Stimulated activated CD8-positive, alpha-beta memory T cell treated with anti-CD3 and anti-CD28 coated beads, Interleukin-7, amount 100 ng/mL, for 48 hours (primary cell): ENCODE measurements at places on chromosomes 1 and 21.

- no peak for DNase-seq
Observed at GRCh38 chr1:40435471-40435870, 14.8 kb upstream of the ZFP69B start.

- DNase-seq: no peak
Observed at GRCh38 chr21:16838331-16838730, 674.5 kb upstream of the CXADR start.

DNA sequence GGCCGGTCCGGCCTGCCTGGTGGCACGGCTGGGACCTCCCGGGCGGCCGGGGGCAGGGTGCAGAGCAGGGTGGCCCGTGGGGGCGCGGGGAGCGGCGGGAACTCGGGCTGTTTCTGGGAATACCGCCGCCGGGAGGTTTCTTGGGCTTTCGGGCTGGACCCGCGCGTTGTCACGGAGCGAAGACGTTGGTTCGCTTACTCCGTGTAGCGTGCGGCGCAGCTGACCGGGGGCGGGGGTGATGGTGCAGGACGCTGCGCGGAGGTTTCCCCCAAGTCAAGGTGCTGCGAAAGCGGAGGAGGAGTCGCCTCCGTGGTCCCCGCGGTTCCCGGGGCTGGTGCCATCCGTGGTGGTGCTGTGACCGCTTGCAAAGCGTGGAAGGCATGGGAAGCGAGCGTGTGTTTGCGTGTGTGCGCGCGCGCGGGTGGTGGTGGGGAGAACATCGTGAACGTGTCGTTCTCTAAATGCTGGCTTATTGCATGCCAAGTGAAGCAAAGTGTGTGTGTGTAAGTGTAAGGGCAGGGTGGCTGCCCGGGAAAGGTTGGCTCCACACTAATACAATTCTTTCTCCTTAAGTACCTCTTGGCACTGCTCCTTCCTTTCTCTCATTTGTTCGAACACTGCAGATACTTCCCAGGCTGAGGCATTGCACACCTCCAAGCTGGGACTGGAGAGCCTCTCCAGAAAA lies 1.1 kb downstream of the RYR2 start:
- DNase-seq: no peak

DNA sequence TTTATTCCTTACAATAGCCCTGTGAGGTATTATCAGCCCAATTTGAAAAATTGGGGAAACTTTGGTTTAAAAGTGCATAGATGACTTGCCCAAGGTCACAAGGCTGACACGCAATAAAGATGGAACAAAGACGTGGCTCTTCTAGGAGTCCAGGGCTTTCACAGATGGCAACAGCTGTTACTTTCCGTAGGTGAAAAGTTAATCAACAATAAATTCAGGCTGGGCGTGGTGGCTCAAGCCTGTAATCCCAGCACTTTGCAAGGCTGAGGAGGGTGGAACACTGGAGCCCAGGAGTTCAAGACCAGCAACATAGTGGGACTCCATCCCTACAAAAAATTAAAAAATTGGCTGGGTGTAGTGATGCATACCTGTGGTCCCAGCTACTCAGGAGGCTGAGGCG lies 87.8 kb upstream of the ATF3 start:
- no peak for DNase-seq

DNA sequence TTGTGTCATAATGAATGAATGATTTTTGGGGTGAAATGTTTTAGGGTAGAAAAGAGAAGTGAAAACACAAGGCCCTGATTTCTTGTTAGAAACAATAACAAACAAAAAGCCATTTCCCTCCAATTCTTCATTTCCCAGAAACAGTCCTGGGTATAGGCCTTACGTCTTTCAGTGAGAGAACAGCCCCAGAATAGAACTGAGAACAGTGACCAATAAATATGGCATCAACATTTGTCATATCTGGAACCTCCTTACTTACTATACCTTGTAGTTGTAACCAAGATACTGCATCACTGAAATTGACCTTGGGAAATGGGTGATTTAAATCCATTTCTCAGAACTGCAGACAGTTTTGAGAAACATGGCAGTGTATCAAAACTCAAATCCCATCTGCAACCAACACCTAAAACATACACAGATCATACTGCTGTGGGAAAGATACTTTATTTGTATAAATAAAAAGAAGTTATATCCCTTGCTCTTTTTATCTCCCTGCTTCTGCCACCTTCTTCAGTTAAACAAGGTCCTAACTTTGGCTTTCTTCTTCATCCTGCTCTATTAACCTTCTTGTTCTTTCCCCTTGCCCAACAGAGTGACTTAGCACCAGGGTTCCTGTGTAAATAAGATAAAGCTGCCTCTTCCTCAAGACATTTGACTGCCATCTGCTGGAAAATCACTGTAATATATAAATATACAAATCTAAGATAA lies 19.5 kb downstream of the XKR8 start:
- DNase-seq: no peak

- DNase-seq: no peak
Observed at GRCh38 chr1:205523261-205523890, 18.9 kb downstream of the CDK18 start.

DNA sequence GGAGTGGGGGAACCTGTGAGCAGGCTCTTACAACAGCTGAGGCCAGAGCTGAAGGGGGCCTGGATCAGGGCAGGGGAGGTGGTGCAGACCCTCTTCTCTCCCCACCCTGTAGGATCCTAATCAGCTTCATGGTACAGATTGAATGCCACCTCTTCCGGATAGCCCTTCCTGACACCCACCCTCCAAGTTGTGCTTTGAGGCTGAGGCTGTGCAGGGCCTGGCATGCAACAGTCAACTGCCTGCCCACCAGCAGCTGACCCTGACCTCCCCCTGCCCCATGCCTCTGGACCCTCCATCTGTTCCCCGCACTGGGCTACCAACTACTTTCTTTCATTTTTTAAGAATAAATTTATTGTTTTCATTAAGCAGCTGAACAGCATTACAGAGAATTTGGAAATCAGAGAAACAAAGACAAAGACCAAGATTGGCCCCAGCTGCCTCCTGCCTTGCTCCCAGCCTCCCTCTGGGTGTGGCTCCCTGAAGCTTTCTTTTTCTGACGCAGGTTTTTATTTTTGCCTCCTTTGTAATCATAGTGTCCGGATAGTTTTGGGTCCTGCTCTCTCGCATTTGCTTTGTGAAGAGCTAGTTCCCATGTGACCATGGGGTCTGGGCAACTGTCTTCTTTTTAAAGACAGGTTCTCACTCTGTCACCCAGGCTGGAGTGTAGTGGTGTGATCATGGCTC lies 12.8 kb downstream of the ZNF362 start:
- DNase-seq: no peak

GRCh38 chr1:180232521-180233043 lies 2.5 kb downstream of the LHX4 start:
- DNase-seq: no peak

GRCh38 chr1:213669964-213670691 lies 317.6 kb upstream of the PROX1 start:
- DNase-seq: no peak

GRCh38 chr1:61670016-61670415 lies 54.9 kb downstream of the TM2D1 start:
- DNase-seq: no peak

DNA sequence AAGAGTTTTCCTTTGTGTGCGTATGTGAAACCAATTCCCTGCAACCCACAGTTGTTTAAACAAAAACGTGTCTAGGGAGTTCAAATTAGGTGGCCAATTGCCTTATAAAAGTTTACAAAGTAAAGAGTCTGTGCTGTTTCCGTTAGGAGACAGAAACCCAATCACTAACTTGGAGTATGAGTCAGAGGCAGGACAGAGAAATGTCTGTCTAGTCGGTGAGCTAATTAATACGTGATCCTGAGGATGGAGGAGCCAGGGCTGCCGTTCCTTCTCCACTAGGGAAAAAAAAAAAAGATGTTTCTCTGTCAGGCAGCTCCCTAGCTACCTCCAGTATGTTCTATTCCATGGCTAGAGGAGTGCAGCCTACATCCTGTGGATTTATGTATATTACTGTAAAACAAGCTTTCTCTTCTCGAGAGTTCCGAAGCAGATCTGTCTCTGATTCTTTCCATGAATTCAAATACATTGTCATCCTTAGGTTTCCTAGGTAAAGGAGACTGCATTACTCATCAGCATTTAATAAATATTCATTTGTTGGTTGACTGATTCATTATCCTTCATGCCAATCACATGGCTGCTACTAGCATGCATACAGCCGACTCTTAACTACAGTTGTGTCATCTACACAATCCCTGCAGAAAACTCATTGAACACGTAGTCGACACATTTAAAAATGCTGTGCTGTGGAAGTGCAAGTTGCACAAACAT lies 430.6 kb downstream of the KIF26B start:
- no peak for DNase-seq

DNA sequence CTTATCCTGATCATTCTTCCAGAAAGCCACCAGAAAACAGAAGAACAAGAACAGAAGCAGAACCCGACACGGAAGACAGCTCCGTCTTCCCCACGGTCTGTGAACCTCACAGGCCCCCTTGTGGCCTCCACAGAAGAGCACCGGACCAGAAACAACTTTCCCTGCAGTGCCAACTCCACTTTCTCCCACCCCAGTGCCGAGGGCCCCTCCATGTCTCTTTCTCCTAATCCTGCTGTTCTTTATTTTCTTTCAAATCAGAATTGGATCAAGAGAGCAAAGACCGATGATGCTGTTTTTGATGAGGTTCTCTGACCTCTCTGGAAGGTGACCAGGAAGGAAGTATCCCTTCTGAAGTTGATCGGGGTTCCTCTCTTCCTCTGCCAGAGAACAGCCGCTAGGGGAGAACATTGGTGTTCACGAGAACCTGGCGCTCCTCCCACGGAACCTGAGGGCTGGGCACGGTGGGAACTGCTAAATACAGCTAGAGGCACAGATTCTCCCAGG lies 58.9 kb upstream of the CTTNBP2NL start:
- DNase-seq: no peak

DNA sequence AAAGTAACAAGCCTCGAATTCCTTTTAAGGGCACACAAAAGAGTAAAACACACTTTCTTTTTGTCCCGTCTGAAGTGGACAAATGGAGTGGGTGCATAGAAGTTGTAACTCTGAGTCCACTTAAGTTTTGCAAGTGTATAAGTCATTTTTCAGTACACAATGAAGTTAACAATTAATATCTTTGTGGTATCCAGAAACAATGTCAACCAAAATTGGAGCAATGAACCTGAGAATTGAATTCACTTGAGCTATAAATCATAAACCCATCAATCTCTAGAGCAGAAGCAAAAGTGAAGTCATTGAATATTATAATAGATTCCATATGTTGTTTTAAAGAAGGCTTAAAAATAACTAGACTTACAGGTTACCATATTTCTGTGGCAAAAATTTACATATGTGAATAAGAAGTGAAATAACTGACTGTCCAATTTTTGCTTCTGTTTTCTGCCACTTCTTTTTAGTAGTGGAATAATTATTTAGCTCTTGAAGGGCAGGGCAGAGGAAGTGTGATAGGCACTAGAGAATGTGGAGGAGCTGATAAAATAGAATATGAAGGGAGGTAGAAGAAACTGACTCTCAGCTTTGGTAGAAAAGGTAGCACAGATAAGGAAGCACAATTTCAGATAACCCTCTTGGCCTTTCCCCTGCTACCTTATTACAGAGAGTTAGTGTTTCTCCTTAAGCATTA lies 73.9 kb upstream of the RGL1 start:
- no peak for DNase-seq

- DNase-seq: no peak
Observed at GRCh38 chr21:25572861-25573310, 34.4 kb downstream of the MRPL39 start.

- DNase-seq: no peak
Observed at GRCh38 chr1:104132382-104132973, 382.8 kb downstream of the AMY1C start.

GRCh38 chr1:111214074-111214801 lies 13.3 kb upstream of the CHI3L2 start:
- DNase-seq: no peak

DNA sequence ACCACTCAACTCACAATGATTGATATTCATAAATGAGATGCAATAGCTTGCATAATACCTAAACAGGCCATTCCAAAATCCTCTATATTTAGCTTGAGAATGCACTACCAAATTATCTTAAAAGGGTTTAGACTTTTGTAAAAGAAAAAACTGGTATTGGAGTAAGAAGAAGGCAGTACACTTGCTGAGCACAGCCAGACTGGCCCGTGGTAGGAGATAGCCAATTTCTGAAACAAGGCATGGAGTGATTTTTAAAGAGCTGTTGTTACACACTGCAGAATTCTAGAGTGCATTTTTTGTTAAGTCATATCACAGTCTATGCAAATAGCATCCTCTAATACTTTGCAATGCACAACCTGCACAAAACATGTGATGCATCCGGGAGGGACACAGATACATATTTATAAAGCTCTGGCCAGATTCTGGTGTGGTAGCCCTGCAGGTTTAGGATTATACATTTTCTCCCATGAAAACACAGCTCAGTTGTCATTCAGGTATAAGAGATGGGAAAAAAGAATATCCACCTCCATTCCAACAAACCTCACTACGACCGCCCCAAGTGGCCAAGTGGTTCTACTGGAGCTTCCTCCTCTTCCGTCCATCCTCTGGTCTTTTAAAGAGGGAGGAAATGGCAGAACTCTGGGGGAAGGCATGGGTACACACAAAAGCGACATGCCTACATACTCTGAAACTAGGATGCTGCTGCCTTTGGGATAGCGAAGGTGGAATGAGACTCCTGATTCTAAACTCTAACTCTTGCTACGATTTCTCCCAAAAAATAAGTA lies 40.8 kb downstream of the BCAR3 start:
- no peak for DNase-seq

DNA sequence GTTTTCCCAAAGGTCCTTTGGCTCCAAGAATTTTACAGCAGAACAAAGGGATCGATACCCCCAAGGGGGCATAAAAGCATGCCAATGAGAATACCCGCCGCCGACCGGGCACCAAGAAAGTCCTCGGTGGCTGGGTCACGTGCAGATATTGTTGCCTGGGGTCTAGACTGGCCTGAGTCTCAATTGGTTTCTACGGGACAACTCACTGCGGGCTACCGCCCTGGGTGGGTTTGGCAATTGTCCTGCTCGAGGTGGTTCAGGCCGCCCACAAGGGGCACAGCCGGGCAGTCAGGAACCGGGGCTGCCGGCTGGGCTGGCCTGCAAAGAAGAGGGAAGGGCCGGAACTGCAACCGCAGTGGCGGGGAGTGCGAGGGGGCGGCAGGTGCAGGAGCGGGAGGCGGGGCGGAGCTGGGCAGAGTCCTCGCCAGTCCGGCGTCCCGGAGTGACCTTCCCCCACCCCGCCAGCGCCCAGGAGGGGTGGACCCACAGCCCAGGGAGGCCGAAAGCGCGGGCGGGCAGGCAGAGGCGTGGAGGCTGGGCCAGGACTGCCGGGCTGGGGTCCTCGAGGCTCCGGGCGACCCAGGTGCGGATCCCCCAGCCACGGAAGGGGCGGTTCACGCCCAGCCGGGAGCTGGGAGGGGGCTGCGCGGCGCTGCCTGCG lies 926 bp upstream of the ATP1B1 start:
- peak; percentile 9 for DNase-seq

DNA sequence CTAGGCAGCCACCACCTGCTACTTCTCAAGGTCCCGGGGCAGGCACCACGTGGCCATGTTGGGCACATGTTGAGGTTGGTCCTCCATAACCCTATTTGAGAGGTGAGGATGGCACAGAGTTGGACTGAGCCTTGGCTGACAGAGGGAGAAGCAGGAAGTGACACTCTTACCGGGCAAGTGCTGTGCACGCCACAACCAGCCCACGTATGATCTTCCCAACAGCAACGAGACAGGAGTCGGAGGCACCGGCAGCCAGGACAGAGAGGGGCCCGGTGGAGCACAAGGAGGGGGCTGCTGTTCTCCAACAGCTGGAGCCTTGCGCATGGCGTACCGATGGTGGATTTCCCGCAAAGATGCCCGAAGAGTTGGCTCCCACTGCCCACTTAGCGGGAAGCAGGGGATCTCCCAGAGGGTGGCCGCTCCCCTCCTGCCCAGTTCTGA lies 3.4 kb downstream of the CLEC20A start:
- no peak for DNase-seq
